ENCODE measurements at places on chromosomes 12 and 14.
A peak's percentile ranks its signal among the peaks of the same experiment; 100 is the strongest.

DNA sequence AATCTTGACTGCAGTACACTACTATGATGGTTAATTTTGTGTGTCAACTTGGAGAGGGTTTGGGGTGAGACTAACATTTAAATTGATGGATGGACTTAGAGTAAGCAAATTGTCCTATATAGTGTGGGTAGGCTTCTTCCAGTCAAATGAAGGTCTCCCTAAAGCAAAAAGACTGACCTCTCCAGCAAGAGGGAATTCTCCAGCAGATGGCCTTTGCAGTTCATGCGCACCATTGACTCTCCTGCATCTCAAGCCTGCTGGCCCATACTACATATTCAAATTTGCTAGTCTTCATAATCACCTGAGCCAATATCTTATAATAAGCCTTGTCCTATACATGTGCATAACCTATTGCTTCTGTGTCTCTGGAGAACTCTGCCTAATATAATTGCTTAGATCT lies 260.2 kb downstream of the RERGL start:
- no peak for DNase-seq

GRCh38 chr14:61476754-61477410 lies 155.5 kb downstream of the PRKCH start:
- no peak for DNase-seq

- DNase-seq = peak; percentile 52
Measured at GRCh38 chr12:93378998-93379325, 1.2 kb downstream of the NUDT4 start.

- no peak for DNase-seq
Measured at GRCh38 chr14:24130380-24130716, at the start of gene FITM1. TSS of gene FITM1 (plus strand) at chr14:24130659. CDS start at chr14:24131564, 905 bp downstream.

DNA sequence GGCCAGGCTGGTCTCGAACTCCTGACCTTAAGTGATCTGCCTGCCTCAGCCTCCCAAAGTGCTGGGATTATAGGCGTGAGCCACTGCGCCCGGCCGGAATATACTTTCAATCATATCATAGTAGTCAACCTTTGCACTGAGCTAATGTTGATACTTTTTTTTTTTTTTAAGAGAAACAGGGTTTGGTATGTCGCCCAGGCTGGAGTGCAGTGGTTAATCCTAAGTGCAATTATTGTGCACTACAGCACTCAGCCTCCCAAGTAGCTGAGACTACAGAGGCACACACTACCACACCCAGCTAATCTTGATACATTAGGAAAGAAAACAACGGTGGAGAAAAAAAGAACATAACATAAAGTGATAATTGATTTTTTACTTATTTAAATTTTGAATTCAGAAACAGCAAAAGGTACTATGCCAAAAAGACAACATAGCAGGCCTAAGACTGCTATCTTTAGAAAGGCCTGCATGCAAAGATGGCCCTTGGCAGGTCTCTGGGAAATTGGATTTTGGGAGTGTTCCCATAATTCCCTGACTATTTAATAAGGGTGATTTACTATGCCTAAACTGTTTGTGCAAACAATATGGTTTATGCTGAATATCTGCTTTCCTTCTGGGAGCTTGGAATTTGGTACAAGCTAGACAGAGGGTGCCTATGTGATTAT lies 15.5 kb downstream of the BTBD7 start:
- no peak for DNase-seq

DNA sequence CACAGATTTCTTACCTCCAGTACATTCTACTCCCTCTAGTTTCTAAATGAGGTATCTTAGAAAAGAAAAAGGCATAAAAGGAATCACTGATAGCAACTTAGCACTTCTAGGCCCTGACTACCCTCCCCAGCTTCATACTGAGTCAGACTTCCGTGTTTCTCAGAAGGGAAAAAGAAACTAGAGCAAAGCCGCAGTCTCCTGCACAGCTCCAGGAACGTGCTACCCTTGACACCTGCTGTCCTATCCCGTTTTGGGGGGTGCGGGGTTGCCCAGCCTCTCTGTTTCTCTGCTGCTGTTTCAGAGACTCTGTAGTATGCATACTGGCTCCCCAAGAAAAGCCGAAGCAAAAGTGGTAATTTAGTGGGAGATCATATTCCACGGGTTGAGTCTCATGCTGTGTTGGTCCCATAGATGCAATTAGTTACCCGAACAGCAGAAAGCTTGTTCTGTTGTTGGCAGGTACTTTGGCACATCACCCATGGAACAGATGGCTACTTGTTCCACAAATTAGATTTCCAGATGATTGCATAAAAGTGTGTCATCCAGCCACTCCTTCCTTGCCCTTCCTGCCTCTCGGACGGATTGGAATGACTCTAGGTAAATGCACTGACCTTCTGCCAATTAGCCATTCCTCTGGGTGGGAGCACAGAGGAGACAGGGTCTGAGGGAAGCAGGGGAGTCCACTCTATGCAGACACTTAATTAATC lies 438.1 kb downstream of the FUT8 start:
- DNase-seq = peak; percentile 30

- no peak for DNase-seq
Measured at GRCh38 chr14:69539631-69540410, 34.9 kb downstream of the CCDC177 start.

GRCh38 chr12:128609861-128610260 lies 213.9 kb downstream of the SLC15A4 start:
- no peak for DNase-seq

GRCh38 chr12:55666508-55666907 lies 29.8 kb downstream of the OR10P1 start:
- DNase-seq = no peak

DNA sequence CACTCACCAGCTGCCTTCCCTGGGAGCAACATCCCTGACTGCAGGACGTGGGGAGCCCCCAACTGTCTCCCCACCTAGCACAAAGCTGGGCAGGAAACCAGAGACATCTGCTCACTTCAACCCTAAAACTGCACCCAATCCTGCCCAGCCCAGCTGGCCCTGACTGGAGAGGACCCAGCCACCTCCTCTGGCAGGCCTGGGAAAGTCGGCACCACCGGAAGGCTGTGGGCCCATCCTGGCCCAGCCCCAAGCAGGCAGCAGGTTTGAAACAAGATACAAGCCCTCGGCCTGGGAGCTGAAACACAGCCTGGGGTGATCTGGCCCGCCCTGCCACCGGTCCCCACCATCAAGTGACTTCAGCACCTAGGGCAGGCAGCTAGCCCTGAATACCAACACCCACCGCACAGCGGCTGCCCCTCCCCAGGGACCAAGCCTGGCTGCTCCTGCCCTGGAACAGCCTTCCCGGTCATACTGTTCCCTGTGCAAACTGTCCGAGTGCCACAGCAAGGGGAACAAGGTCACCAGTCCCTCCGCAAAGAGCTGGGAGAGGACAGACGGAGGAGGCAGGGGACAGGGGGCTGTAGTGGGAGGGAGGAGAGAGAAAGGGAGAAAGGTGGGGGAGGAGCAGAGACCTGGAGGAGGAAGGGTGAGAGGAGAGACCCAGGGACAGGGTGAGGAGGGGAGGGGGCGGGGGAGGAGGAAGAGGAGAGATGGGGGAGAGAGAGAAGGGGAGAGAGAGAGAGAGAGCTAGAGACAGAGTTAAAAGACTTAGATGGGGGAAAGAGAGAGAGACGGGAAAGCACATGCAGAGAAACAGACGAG lies 115.7 kb downstream of the RFLNA start:
- DNase-seq = no peak

- DNase-seq = no peak
Measured at GRCh38 chr12:87768501-87769287, 260.5 kb downstream of the C12orf50 start.

- no peak for DNase-seq
Measured at GRCh38 chr12:157644-158043, 56.3 kb downstream of the SLC6A12 start.

DNA sequence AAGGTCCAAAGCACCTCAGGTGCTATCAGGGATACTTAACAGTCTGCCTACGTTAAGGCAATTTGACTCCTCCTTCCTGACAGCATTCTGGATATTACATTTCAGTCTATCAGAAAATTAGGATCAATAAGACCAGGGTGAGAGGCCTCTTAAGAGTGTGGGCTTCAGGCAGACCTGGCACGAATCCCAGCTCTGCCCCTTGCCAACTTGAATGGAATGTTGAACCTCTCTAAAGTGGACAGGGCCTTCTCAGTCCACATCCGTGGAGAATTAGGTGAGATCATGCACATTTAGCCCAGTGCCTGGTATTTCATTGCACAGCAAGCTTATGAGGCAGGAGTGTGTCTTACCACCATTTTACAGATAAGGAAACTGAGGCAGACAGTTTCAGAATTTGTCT lies 25.9 kb downstream of the DCAF4 start:
- no peak for DNase-seq

- DNase-seq = no peak
Measured at GRCh38 chr14:77585385-77585784, 31.1 kb downstream of the SPTLC2 start.

- no peak for DNase-seq
Measured at GRCh38 chr14:83312511-83312910, 1778.9 kb upstream of the SEL1L start.

- DNase-seq = peak; percentile 64
Measured at GRCh38 chr12:63150713-63151622, at the start of gene AVPR1A. TSS of gene AVPR1A (minus strand) at chr12:63151201. CDS start at chr12:63150836, 365 bp downstream.

DNA sequence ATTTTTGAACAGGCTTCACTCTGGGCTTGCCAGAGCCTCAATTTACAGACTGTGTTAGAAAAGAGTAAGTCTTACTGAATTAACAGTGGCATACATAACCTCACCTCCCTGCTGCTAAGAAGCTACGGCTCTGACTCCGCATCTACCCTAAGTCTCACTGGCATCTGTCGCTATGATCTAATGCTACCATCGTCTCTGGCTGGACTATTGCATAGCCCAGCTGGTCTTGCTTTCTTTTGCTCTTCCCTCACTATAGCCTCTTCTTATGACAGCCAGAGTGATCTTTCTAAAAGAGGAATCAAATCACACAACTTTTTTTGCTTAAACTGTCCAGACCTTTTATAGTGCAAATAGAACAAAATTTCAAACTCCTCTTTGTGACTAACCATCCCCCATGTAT lies 81.1 kb downstream of the SLC24A4 start:
- no peak for DNase-seq

- no peak for DNase-seq
Measured at GRCh38 chr12:12628013-12628412, 16.3 kb downstream of the CREBL2 start.

GRCh38 chr12:57171668-57172067 lies 24.2 kb upstream of the LRP1-AS start:
- no peak for DNase-seq

DNA sequence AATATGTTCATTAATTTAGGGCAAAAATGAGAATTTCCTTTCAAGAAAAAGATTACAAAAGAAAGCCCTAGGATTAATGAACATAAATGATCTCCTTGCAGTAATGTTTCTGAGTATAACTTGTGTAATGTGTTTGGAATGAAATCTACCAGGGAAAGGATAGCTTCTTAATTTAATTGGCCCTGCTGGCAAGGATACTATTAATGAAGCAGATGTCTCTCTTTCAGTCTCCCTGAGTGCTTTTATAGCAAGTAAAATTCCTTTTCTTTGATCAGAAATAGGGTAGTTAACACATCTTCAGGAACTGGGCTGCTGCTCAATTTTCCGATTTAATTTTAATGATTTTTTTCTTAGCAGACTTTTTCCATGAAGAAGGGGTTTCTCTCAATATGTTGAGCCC lies 379.4 kb upstream of the PDE3A start:
- no peak for DNase-seq

DNA sequence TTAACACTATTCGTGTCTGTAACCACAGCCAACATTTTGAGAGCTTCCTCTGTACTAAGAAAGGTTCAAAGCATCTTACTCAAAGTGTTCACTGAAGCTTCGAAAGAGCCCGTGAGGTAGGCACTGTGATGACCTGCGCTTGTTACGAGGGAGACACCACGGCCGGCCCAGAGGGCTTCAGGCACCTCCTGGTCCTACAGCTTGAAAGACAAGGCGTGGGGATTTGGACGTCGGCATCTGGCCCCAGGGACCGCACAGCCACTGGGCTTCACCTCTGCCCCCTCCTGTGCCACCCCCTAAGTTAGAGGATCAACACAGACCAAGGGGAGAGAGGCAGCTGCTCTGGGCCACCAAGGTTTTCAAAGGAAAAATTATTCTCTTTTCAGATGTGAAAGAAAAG lies 75.6 kb downstream of the RIMBP2 start:
- no peak for DNase-seq

DNA sequence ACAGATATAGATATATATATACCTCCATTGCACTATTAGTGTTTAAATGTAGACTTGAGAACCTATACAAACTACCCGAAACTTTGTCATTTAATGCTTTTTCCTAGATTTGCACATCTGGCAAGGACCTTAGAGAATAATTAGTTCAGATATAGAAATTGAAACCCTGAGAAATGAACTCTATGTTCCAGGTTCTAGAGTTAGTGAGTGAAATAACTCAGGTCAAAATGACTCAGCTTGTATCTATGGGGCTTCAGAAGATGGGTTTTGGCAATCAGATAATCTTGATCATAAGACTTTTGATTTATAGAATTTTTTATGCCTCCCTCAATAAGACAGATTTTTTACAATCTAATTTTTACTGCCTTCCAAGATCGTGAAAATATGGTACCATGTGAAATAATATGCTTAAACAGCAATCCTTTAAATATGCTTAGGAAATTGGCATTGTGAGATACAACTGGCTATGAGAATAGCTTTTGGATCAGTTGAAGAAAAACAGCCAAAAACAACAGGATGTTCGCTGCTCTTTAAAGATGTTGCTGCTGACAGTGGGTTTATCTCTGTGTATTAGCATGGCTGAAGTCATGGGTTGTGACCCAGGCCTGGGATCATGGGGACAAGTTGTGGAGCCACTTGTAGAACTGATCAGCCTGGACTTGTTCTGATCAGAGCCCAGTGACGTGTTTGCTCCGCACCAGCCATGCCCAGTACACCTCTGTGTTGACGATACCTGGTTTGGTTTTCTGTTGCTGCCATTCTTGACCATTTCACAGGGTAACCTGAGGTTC lies 63.6 kb downstream of the TTLL5 start:
- no peak for DNase-seq

GRCh38 chr14:33348510-33348909 lies 409.8 kb downstream of the NPAS3 start:
- DNase-seq = no peak

- DNase-seq = no peak
Measured at GRCh38 chr14:88043529-88044443, 38.9 kb downstream of the GPR65 start.

- DNase-seq = no peak
Measured at GRCh38 chr14:69675877-69676416, 64.6 kb downstream of the SUSD6 start.

- no peak for DNase-seq
Measured at GRCh38 chr14:45290547-45290946, 37.5 kb upstream of the MIS18BP1 start.

DNA sequence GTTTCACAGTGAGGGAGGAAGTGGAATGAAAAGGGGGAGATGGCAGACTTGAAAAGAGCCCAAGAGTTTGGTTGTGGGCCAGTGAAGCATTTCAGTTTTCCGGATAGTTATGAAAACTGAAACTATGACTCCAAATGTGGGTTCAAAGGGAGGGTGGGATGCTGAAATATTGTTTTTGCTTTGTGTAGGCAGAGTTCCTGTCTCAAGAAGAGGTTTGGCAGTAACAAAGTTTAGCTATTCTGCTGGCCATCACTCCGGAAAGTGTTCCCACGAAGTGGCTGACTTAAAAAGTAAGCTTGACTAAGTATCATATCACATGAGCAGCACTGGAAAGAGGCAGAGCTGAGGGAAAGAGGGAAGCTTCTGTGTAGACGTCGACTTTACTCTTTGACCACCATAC lies 85.2 kb downstream of the CAND1 start:
- DNase-seq = peak; percentile 43

GRCh38 chr14:24182110-24182882 lies 6.3 kb downstream of the IPO4 start:
- no peak for DNase-seq

All from right hindlimb (tissue), 1 donor.